ENCODE measurements at places on chromosomes 6 and 20.
A peak's percentile ranks its signal among the peaks of the same experiment; 100 is the strongest.

DNA sequence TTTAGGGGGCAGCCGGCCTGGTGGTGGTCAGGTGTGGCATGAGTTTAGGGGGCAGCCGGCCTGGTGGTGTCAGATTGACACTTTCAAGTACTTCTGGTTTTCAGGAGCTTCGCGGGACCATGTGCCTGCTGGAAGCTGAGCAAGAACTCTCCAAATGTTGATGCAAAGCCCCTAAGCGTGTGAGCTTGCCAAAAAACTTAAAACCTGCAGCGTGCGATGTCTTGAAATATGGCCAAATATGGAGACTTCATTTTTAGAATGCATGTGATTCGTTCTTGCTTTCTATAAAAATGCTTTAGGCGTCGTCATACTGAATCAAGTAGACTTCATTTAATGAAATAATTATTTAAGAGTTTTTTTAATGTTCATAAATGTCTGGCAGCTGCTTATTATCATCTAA, 149.4 kb downstream of the SMOC2 start:
- no peak for DNase-seq

DNA sequence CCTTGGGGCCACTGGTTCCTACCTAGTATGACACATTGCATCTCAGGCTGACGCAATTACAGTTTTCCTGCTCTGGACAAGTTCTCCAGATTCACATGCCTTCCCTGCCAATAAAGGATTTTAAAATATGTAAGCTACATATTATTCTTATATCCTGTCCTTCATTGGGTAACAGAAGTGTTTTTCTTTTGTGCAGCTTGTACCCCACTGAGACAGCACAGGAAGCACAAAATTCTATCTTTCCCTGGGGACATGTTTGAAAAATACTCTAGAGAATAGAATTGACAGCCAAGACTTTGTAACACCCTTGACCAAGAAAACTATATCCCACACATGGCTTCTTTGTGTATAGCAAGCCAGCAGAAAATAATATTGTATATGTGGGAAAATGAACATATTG, 456.8 kb downstream of the MAFB start:
- DNase-seq, result no peak

GRCh38 chr6:24484657-24485323, 4.6 kb downstream of the GPLD1 start:
- no peak for DNase-seq

GRCh38 chr6:12185081-12185673, 105.0 kb upstream of the EDN1 start:
- no peak for DNase-seq

DNA sequence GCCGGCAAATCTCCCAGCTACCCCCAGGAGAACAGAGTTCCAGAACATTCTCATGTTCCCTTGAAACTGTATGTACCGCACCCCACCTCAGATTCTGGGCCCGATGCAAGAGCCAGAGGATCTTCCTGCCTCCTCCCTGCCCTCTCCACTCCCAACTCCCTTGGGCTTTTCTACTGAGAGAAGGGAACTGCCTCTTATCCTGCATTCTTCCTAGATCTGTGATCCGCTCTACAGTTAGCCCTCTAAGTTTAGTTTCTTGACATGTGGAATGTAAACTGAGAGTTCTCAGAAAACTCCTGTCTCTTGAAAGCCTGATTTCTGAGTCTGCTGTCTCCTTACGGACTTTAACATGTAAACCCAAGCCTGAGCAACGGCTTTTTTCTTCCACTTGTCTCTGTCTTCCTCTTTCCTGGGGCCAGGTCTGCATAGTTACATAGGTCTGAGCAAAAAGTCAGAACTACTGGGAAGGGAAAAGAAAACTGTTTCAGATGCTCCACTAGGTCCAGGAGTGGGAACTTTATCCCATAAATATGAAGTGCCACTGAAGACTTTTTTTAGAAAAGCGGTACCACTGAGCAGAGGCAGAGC, 86.5 kb upstream of the TNFAIP3 start:
- DNase-seq, result no peak

DNA sequence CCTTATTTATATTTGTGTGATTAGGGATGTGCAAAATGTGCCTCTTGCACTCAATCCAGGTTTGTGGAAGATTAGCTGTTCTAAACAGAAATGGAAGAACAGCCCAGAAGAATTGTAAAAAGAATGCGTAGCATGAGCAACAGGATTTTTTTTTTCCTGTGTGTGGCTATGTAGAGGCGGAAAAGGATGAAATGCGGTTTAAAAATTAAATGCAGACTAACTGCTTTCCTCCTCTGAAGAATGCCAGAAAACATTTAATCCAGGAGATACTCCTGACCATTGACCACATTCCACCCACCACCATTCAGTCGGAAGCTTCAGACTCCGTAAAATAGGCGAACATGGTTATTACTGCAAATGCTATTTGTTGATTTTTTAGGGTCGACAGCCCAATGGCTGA, 83.4 kb downstream of the BMP6 start:
- no peak for DNase-seq

- DNase-seq, result no peak
These were observed 126.2 kb upstream of the RNF24 start for GRCh38 chr20:4141291-4142240.

- DNase-seq, result no peak
These were observed 682.1 kb upstream of the ADGRB3 start for GRCh38 chr6:67952948-67953347.

DNA sequence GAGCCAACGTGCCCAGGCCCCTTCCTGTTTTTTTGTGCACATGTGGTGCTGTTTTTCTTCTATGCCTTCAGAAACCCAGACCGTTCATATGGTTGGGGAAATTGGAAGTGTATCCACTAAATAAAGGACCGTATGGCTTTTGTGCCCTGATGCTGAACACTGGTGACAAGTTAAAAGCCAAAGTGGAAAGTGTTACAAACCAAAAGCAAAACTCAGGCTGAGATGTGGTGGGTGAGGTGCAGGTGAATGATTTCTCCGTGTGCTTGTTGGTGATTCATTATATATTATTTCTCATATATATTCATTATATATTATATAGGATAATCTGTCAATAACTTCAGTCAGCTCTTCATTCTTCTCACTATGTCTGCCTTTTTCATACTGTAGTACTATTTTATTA, 148.6 kb downstream of the SOBP start:
- no peak for DNase-seq

GRCh38 chr6:168528474-168529095, 87.6 kb downstream of the SMOC2 start:
- no peak for DNase-seq

DNA sequence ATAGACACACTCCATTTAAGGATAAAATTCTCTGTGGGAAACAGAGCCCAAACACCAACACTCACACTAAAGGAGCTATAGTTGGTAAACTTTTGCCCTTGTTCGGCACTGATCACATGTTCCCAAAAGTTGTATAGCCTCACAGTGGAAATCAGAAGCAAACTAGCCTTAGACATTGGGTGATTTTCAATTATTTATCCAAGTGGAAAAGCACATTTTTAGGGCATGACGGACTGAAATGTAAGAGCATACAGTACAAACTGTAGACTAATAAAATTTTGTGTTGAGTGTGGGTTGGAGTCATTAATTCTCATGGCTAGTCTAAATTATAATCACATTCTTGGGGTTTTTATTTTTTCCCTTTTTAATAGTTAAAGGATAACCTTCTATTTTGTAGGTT, 202.4 kb downstream of the MOXD1 start:
- DNase-seq, result peak; percentile 61

GRCh38 chr20:5689463-5689862, 60.7 kb upstream of the SHLD1 start:
- no peak for DNase-seq

- no peak for DNase-seq
These were observed 160.5 kb upstream of the AGPAT4 start for GRCh38 chr6:161434350-161434749.

DNA sequence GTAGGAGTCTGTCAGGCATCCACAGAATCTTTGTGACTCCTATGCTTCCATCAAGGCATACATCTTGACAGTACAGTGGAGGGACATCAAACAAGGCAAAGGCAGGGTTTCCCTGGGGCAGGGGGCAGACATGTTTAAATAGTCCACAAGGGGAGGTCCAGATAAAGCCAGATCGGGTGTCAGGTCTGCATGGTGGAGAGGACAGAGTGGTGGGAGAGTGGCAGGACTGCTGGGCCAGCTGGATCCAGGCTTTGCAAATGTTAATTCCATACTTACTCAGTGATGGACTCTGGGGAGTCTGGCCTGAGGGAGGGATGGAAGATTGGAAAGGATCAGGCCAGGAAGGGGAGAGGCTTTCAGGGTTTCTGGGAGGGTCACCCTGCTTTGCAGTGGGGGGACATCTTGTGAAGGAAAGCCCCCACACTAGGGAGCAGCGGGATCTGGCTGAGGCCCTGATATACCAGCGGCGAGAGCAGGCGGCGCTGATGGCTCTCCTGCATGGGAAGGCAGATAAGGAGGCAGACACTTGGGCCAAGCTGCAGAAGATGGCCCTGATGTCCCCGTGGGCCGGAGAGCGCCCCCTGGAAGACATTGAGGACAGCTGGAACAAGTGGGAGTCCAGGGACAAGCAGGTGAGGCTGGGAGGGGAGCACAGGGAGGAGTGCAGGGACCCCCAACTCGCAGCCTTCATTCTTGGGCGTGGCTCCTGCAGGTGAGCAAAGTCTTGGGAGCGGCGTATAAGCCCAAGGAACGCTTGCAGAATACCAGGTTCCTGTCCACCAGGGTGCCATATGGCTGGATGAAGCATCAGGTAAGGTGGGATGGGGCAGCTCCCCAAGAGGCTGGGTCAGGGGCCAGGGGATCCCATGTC, 44.6 kb downstream of the SUN5 start:
- DNase-seq, result no peak

DNA sequence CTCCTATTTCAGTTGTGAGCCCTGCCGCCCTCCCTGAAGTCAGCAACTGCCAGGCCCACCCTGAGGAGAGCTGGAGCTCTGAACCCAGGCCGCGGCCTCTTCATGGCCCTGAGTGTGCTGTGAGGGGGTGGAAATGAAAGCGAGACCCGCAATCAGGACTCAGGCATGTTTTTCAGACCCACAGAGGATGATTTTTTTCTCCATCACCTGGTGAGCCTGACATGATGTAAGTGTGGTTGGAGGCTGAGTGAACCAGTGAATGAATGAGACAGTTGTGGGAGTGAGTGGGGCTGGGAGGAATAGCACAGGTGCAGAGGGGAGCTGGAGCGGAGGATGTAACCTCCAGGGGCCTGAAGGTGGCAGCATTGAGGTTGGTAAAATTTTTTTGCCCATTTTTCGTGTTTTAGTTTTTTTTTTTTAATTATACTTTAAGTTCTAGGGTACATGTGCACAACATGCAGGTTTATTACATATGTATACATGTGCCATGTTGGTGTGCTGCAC, 18.3 kb downstream of the RAET1L start:
- DNase-seq, result no peak

DNA sequence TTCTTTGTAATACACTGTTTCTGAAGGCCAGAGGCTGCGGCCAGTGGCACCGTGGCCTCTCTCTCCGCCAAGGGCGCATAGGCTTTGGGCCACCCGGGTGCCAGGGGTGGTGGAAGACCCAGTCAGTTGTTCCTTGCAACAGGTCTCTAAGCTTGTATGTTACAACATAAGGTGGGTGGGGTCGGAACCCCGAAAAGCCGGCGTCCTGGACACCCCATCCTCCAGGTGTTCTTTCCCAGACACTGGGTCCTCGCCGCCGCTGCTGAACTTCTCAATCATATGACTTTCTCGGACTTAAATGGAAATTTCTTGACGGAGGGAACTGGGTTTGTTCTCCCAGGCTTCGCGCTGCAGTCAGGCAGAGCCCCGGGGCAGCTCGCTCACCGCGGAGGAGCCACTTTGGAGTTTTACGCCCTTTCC, 983 bp upstream of the KCNQ5 start:
- DNase-seq, result no peak

DNA sequence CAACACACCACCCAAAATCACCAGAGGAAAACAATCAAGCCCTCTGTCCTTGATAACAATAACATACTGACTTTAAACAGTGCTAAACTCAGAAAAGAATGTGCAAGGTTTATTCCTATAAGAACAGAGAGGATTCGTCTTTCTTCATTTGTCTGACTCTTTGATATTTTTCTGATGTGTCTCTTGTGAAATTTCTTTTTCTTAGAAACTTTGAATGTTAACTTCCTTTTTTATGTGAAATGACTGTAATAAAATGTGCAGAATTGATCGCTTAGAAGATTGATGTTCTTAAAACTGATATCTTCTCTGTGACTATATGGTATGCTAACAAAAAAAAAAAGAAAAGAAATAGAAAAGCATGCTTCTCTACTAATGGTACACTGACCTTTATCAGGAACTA, 947.4 kb upstream of the CITED2 start:
- no peak for DNase-seq

GRCh38 chr20:25439328-25439727, 31.9 kb downstream of the GINS1 start:
- no peak for DNase-seq

DNA sequence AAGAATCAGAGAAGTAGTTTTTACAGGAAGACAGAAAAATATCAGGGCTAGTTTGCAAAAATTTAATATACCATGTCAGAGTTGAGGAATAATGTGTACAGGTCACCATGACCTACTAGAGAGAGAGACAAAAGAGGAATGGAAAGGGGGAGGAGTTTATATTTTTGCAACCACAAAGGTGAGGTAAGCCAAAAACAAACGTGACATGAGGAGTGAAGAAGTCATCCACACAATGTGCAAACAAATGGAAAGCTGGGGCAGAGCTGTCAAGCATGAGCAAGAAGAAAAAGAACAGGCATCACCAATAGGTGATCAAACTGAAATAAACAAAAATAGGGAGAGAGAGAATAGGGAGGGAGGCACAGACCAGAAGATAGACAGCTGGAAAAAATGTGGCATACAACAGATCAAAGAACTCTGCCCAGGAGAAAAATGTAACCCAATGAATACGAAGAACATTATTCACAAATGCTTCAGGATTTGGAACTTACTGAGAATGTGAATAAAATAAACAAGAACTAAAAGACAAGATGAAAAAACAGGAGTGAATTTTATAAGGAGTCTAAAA, 15.5 kb downstream of the RARS2 start:
- no peak for DNase-seq

- DNase-seq, result no peak
These were observed 63.5 kb downstream of the HMGN3 start for GRCh38 chr6:79170959-79171358.

- DNase-seq, result no peak
These were observed 1.2 kb downstream of the CBFA2T2 start for GRCh38 chr20:33490934-33491656.

DNA sequence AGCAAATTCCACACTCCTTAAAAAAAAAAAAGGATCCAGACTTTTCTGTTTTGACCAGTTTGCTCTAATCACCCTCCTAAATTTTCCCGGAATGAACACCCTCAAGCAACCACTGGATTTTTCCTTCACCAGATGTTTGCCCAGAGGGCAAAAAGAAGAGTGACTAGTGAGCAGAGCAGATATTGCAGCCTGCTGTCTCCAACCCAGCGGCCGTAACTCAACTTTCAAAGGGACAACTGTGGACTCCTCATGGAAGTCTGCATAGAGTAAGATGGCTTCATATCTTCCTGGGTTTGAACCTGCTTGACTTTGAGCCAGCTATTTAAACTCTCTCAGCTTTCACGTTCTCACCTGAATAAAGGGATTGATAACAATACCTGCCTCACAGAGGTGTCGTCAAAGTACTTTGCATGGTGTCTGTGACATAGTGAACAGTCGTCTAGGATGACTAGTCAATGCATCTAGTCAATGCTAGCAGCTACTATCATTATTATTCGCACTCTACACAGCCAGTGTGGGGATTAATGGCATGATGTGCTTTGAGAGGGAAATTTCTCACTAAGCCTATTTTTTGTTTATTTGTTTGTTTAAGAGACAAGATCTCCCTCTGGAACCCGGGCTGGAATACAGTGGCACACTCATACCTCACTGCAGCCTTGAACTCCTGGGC, 92.2 kb upstream of the HIVEP1 start:
- DNase-seq, result no peak

All from HS-27A (cell line).